ENCODE measurements at places on chromosomes 16 and 17.

- no peak for DNase-seq
These were observed 87.1 kb upstream of the HNF1B start for GRCh38 chr17:37831986-37832385.

DNA sequence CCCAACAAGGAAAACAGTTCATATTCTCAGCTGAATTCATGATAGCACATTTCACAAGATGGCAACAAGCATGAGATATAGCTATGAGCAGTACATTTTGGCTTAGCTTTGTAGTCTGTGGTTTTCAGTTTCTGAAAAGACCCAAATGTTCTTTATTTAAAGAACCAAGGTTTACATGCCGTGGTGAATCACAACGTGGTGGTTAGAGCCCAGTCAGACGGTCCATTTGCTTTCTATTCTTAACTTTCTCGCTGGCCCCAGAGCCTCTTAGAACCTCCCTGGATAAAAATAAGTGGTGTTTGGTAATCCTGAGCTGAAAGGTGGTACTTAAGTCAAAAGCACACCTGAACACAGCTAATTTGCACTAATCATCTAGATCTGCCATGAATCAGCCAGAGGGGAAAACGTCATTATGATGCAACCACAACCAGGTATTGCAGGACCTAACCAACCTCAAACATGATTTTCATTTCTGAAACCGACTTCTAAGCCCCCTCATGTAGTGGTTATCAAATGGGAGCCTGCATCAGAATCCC lies 18.6 kb upstream of the HAPSTR1 start:
- no peak for DNase-seq

GRCh38 chr17:5895276-5895675 lies 174.9 kb upstream of the WSCD1 start:
- DNase-seq, result no peak

GRCh38 chr16:19316846-19317245 lies 31.3 kb downstream of the CLEC19A start:
- DNase-seq, result no peak

- DNase-seq, result no peak
These were observed 44.0 kb upstream of the CBX4 start for GRCh38 chr17:79883202-79883601.

- DNase-seq, result no peak
These were observed 3.0 kb downstream of the RFNG start for GRCh38 chr17:82048571-82048971.

- DNase-seq, result no peak
These were observed 239.2 kb upstream of the MAF start for GRCh38 chr16:79839466-79840341.

- DNase-seq, result no peak
These were observed 53.9 kb downstream of the VPS35L start for GRCh38 chr16:19609359-19609758.

DNA sequence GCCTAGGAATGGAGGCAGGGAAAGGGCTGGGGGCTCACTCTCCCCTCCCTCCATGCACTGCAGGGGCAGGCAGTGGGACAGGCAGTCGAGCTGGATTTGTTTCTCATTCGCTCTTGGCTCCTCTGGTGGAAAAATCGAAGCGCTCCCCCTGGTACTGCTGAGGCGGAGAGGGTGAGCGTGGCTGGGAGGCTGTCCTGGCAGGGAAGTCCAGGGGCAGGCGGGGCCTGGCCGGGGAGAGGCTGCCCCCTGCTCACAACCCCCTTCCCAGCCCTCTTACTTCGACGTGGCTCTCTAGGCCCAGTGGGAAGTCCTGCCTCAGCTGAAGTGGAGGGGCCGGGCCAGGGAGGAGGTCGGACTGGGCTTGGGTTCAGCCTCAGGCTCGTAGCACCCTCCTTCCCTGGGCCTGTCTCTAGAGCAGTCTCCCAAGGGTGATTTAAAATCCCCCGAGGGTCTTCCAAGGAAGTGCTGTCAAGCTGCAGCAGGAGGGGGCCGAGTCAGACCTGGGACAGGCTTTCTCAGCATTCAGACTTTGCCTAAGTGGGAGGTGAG lies 16.5 kb upstream of the TMEM92 start:
- no peak for DNase-seq

DNA sequence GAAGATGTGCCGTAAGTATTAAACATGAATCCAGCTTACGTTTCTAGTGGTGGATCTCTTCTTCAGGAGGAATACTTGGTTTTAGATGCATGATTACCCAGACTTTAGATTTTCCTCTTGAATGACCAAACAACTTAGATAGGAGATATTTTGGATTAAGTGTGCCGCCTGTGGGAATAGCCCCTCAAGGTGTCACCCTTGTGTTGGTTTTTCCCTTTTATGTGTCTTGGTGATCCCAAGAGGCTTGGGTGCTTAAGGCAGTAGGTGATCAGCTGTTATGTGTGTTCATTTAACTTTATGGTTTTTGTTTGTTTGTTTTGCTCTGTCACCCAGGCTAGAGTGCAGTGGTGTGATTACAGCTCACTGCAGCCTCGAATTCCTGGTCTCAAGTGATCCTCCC lies 115.1 kb downstream of the PPM1E start:
- DNase-seq, result no peak

DNA sequence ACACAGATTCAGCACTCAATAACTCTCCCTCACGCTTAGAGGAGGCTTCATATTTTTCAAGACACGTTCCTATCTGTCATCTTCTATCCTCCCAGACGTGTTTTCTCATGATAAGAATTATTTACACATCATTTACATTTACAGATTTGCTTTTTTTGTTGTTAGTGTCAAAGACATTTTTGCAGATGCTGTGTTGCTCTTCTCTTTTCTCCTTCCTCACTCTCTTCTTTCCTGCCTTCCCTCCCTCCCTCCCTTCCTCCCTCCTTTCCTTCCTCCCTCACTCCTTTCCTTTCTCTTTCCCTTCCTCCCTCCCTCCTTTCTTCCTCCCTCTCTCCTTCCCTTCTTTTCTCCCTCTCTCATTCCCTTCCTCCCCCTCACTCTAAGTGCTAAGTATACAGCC lies 537.1 kb upstream of the HSBP1 start:
- DNase-seq, result no peak

DNA sequence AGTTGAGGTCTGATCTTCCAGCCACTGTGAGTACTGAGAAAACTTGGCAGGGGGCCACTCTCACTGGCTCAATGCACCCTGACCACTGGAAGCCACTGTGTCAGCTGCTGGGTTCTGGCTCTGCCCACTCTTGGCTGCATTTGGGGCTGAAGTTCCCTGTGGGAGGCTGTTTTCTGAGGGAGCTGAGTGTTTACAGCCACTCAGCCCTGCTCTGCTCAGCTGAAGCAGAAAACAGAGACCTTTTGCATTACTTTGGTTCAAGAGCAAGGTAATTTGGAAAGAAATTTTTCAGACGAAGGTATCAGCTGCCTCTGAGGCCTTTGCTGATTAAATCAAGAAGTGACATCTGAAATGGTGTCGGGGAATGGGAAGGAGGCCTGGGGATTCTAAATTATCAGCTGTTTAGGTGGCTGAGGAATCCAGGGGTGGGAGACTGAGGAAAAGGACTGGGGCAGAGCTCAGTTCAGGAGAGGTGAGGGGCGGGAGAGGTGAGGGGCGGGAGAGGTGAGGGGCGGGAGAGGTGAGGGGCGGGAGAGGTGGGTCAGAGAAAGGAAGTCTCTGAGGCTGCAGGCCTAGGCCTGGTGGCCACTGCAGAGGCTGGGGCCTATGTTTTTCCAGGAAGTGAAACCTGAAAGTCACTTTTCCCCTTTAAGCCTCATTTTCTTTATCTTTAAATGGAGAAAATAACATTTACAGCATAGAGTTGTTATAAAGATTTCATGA lies at the start of gene ACSM5:
ACSM5 (plus strand) TSS at position 137 of the 723 bp plus-strand sequence. CDS start 1,951 bp downstream, outside the sequence.
- DNase-seq, result peak; percentile 49

DNA sequence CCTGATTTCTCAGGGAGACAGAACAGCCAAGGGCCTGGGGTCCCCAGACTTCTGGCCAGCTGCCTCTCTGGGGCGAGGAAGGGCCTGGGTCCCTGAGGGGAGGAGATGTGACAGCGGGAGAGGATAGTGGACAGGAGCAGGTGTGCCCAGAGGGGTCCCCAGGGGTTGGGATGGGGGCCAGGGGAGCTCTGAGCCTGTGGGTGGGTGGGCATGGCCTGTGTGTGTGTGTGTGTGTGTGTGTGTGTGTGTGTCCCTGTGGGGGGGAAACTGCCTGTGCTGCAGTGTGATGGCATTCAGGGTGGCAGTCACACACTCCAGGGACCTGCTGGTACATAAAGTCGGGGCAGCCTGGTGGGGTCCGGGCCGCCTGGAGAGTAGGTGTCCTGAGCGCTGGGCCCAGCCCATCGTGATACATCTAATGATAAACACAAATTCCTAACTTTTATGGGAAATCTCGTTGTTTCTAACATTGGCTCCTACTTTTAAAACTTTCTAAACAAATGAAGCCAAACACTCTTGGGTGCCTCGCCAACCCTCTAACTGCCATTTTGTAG lies 1.4 kb downstream of the ITGB4 start:
- no peak for DNase-seq

GRCh38 chr17:6147042-6147441 lies 76.9 kb downstream of the WSCD1 start:
- no peak for DNase-seq

DNA sequence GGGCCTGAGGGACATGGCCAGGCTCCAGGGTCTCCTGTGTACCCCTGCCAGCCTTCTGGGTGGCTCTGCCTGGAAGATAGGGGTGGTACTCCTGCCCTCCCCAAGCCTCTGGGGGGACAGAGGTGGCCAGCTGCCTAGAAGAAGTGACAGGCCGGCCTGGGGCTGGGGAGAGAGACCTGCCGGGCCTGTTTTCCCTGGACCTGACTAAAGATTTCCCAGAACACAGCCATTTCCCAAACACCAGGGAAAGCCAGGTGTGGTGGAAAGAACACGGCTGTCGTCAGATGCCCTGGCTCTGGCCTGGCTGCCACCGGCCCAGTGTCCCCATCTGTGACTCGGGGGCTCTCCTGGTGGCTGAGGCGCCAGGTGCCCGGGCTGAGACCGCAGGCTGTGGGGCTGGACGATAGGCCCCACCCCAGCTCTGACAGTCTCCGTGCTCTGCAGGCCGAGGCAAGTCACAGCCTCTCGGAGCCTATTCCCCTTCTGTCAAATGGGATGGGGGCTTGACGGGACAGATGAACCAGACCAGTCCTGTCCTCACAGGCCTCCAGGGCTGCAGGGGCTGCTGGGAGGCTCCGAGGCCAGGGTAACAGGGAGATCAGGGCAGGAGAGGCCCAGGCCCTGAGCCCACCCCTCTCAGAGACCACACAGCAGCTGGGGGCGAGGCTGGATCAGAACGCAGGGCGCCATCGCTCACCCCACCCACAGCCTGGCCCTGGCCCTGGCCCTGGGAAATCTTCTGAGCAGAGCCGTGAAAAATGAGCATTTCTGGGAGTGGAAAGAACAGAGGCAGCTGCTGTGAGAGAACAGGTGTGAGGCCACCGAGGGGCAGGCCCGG lies 33.1 kb downstream of the CTU2 start:
- no peak for DNase-seq

DNA sequence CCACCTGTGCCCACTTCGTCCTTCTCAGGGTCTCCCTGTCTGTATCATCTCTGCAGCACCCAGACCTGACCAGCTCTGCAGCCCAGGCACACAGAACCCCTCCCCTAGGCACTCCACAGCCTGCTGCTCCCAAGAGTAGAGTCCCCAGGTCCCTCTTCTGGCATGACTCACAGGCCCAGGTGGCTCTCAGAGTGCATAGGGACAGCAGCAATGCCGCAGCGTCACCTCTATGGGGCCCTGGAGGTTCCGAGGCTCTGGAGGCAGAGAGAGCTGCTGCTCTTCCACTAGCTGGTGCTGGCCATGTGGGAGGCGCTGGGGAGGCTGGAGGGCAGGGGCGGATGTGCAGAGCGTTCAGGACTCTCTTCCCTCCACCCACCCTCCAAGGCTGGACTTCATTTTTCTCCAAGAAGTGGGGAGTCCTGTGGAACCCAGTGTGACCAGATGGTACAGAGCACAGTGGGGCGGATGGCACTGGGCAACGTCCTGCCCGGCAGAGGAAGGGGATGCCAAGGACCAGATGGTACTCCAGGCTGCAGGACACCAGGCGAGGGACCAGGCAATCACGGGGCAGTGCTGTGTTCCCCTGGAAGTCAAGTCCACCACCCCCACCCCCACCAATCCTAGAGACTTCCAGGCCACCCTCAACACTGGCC lies 151.7 kb downstream of the RBFOX3 start:
- no peak for DNase-seq

GRCh38 chr17:19295473-19296135 lies 58.4 kb downstream of the EPN2 start:
- DNase-seq, result no peak

DNA sequence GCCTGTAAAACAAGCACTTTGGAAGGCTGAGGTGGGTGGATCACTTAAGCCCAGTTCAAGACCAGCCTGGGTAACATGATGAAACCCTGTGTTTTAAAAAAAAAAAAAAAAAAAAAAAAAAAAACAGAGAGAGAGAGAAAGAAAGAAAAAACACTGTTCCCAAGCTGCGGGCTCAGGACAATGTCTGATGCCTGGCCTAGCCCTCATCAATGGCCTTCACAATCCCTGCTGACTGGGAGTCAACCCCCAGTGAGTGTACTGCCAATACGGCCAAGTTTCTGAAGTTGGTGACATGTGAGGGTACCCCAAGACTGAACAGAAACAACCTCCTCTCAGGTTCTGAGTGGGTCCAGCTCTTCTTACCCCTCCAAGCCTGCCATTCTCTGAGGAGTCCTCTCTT lies 116.5 kb downstream of the ZNF778 start:
- no peak for DNase-seq

DNA sequence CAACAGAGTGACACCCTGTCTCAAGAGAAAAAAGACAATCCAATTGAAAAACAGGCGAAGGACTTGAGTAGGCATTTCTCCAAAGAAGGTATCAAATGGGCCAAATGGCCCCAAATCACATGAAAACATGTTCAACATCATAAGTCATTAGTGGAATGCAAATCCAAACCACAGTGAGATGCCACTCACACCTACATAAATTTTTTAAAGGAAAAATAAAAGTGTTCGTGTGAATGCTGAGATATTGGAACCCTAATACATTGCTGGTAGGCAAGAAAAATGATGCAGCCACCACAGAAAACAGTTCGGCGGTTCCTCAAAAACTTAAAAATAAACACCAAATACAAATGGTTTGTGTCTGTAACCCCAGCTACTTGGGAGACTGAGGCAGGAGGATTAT lies 45.2 kb downstream of the PIGL start:
- DNase-seq, result no peak

Measured in mucosa of gallbladder (tissue), 1 donor.